ENCODE measurements at places on chromosomes 3 and 15. TPM values are rescaled to one million over a fixed set of nuclear protein-coding genes. Genes with fewer than 3 reads are reported as not detected.

Gene CCR1
- total RNA-seq: 4.3 TPM

Gene SHC4
- total RNA-seq: 0.55 TPM

GRCh38 chr3:17055374-17056276 lies 170.9 kb downstream of the PLCL2 start:
- no peak for DNase-seq

Gene TRAK1
- 142 TPM for total RNA-seq

DNA sequence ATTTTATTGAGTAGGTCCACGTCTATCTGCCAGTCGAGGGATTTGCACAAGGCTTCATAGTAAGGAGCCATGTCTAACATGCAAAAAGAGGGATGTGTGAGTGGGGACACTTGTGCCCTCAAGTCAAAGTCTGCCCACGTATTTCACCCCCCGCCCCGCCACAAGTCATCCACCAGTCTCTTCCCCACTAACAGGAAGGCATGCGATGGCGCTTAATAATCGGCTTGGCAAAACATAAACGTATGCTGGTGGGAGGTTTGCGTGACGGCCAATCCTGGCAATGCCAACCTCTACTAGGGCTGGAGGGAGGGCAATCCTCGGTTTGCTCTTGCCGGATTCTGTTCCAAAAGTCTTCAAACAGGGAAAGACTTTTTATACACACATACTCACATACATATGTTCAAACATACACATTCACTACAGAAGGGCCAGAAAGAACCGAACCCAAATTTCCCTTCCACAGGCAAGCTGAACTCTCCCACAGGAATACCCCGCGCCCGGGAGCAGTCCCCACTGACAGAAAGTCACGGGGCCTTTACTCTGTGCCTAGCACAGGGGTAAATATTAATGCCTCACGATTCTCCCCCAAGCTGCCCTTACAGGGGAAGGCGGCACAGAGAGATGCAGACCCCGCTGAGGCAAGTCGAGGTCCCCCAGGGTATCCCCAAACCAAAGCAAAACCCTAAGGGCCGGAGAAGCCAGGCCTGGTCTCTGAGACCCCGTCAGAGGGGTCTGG lies 675 bp downstream of the PSMD6 start:
- DNase-seq: no peak

- no peak for DNase-seq
Measured at GRCh38 chr3:71035314-71035713, 548.2 kb downstream of the FOXP1 start.

DNA sequence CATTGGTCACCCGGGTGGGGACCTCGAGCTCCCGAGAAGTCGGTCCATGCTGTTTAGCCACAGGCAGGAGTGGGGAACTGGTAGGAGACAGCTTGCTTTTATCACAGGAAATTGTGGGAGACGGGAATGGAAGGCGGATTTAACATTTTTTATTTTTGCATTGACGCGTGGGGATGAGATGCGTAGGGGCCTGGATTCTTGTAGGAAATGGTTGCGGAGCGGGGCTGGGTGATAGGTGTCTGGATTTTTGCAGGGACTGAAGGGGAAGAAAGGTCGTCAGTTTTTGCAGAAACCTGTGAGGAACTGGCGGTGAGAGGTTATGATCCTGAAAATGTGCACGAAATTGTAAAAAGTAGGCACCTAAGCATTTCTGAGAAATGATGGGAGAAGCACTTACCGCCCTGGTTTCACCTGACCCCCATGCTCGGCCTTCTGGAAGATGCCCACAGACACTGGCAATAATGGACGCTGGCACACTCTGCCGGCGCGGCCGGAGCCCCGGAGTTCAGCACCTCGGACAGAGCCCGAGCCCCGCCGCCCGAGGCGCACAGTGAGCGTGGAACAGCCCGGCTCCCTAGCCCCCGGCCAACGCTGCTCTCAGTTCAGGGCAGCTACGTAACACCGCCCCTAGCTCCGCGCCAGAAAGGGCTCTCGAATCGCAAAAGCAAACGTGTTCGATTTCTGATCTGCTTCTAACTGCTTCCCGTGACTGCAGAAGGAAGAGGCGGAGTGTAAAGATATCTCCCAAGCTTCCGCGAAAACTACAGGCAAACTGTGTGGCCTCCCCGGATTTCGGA lies 928 bp downstream of the ANKRD34C start:
- no peak for DNase-seq

GRCh38 chr3:190546881-190547510 lies 33.1 kb downstream of the IL1RAP start:
- DNase-seq: no peak

- DNase-seq: no peak
Measured at GRCh38 chr15:49494842-49495241, 71.8 kb downstream of the FGF7 start.

DNA sequence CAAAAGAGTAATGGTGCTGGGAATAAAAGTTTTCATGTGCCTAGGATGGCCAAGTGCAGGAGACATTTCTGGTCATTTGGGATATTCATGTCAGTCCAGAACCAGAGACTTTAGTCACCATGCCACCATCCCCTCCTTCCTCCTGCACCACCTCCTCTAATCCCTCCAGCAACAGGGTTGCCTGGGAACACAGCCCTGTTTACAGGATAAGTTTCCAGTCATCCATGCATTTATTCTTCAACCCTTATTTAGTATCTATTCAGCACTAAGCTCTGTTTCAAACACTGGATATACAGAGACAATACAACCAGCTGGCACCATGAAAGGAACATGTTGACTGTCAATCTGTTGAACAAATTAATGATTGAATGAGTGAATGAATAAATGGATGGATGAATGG lies 211.7 kb downstream of the CLSTN2 start:
- DNase-seq: no peak

- no peak for DNase-seq
Measured at GRCh38 chr15:65583701-65584100, 27.2 kb downstream of the INTS14 start.

Gene MBD4
- 31.6 TPM for total RNA-seq

- no peak for DNase-seq
Measured at GRCh38 chr3:184632551-184633236, 71.1 kb downstream of the EPHB3 start.

- DNase-seq: no peak
Measured at GRCh38 chr3:64441861-64442260, 216.6 kb upstream of the PRICKLE2 start.

- no peak for DNase-seq
Measured at GRCh38 chr15:60379525-60380274, 18.1 kb downstream of the ANXA2 start.

DNA sequence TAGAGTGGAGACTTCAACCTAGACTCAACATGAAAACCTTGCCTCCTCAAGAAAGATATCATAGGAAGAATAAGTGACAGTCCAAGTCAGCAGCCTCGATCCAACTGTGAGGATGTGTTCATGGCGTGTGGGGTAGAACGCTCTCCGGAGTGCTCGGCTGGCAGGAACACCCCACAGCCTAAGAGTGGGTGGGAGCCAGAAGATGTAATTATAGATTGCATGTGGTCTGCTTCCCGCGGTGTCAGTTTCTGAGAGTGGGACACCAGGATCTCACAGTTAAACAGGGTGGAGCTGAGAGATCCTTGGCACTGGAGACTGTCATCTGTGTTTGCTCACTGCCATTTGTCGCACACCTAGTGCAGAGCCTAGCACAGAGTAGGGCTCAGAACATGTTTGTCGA lies 158.0 kb downstream of the CTNNB1 start:
- DNase-seq: no peak

DNA sequence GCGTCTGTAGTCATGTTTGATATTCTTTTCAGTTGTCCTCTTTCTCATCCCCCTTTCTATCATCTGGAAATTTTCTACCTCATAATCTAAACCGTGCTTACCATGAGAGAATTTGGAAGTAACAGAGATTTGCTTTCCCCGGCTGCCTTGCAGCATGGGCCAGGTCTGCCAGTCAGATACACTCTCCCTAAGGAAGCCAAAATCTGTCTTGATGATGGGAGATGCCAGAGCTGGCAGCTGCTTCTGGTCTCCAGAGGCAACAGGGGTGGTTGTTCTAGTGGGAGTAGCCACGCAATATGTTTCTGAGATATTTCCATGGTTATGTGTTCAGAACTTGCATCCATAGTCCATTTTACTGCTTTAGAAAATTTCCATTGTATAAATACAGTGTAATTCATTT lies 218.9 kb upstream of the RORA start:
- no peak for DNase-seq

GRCh38 chr3:15380980-15381890 lies 46.1 kb downstream of the METTL6 start:
- DNase-seq: no peak

DNA sequence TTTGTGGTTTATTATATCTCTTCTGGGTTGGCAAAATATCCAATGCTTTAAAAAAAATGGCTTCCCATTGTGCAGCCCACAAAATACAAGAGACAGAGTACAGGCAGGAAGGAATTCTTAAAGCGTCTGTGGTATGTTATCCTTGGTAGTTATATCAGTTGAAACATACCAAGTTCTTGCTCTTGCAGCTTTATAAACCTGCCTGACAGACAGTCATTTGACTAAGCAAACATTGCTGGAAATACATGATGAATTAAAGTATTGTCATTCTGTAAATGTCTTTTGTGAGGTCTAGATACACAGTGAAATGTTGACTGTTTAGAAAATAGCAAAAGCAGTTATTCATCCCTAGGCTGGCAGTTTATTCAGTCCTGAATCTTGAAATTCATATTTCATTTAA lies 44.8 kb upstream of the MAP3K13 start:
- no peak for DNase-seq

Gene ACTC1
- 29.7 TPM for total RNA-seq

DNA sequence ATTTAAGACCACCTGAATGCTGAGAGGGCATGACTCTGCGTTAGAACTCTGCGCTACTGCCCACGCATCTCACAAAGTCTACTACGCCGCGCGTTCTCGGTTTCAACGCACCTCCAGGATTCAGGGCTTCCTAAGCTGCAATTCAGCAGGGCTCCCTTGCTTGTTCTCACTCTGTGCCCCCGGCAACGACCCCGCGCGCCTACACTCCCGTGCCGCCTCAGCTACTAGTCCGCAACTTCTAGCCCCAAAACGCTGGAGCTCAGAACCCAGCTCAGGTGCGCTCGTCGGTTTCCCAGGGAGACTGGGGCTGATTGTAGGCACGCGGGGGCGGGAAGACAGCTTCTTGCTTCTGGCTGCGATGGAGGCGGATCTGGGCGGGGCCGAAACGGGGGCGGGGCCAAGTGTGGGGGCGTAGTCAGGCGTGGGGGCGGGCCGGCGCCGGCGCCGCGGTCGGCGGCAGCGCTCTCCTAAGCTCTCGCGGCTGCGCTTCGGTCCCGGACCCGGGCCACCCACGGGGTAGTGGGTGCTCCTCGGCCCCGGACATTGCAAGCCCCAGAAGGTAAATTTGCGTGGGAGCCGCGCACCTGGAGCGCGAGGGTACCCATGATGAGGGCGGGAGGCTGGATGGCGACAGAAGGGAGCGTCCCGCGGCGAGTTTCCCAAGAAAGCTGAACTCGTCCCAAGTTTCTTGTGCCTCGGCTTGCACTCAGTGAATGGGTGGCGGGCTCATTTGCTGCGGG lies at the start of gene ARHGEF26:
ARHGEF26 (plus strand) TSS at position 430 of the 740 bp plus-strand sequence. CDS start 603 bp downstream, outside the sequence.
- DNase-seq: peak; percentile 92

Gene ARPC4
- total RNA-seq: 166 TPM

Gene FOXL2
- not detected for total RNA-seq

DNA sequence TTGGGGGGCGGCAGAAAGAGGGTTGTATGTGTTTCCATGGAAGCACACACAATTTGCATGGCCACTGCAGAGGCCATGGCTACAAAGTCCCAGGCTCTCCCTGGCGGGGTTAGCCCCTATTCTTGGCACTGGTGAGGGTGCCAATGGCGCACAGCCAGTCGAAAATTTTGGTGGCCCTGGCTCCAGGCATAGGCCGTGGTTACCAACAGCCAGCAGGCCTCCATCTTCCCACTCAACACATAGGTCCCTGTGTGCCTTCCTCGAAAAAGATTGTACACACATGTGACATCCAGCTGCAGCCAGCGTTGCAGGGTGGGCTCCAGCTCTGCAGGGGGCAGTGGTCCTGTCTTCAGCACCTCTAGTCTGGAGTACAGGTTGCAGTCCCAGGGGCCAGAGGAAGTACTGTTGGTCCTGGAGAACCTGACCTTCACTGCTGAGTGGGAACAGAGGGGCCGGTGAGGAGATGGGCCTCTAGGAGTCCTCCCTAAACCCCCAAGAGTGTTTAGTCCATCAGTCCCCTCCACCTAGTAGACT lies 7.1 kb downstream of the P4HTM start:
- DNase-seq: no peak

DNA sequence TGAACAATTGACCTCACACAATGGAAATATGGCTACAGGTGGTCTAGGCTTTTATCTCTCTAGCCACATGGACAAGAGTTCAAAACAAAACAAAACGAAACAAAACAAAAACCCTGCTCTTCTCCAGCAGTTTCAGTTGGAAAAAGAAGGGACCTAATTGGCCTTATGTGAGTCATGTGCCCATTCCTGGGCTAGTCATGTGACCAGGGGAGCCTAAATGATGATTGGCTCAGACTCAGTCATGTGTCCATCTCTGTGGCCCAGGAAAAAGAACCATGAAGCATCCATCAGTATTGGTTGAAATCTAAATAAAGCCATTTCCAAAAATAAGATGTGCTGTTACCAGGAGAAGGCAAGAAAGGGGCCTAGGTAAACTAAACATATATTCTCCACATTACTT lies 96.8 kb downstream of the ANXA2 start:
- no peak for DNase-seq

Gene ZNF774
- total RNA-seq: 8.9 TPM

GRCh38 chr3:50639055-50639494 lies 22.1 kb downstream of the MAPKAPK3 start:
- DNase-seq: no peak

GRCh38 chr15:83014205-83014653 lies 2.8 kb upstream of the C15orf40 start:
- no peak for DNase-seq

- no peak for DNase-seq
Measured at GRCh38 chr15:69086427-69087204, 72.1 kb downstream of the NOX5 start.

GRCh38 chr3:50044976-50045375 lies 43.7 kb upstream of the RBM5 start:
- DNase-seq: no peak

Gene PROS1
- 31.2 TPM for total RNA-seq

Gene LMAN1L
- total RNA-seq: not detected

Gene ARL14
- total RNA-seq: 2.9 TPM

Gene VPS39
- total RNA-seq: 96.7 TPM

DNA sequence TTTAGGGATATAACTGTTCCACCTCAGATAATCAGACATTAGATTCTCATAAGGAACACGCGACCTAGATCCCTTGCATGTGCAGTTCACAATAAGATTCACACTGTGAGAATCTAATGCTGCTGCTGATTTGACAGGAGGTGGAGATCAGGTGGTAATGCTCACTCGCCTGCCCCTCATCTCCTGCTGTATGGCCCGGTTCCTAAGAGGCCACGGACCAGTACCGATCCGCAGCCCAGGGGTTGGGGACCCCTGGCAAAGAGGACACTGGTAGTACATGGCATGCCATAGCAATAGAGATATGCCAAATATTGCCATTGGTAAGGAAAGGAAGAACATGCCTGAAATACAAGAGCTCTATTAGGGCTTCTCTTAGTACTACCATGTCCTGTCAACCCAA lies 59.7 kb downstream of the LSM3 start:
- peak; percentile 15 for DNase-seq

Gene TTLL13
- 0.36 TPM for total RNA-seq

Data from ureter (tissue), 1 donor.